Hepatic stellate cell (primary cell): ENCODE measurements at places on chromosomes 16 and 17.

DNA sequence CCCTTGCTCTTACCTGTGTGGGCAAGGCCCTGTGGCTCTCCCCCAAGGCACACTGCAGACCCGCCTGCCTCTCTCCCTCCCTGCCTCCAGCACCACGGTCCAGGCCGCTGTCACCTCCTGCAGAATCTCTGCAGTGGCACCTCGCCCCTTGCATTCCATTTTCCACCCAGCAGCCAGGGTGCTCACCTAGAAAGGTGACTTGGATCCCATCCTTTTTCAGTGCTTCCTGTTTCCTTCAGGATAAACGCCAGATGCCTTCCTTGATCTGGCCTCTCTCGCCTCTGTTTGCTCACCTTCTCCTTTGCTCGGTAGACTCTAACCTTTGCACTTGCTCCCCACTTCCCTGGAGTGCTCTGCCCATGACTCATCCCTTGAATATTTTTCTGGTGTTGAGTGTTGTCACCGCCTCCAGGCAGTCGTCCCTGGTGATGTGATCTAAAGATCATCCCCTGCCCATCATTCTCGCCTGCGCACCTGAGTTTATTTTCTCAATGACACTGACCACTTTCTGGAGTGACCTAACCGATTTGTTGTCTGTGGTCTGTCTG, 79.2 kb upstream of the LGALS9 start:
- no peak for DNase-seq

GRCh38 chr16:11258553-11259492, 2.8 kb upstream of the SOCS1 start:
- peak; percentile 49 for DNase-seq

DNA sequence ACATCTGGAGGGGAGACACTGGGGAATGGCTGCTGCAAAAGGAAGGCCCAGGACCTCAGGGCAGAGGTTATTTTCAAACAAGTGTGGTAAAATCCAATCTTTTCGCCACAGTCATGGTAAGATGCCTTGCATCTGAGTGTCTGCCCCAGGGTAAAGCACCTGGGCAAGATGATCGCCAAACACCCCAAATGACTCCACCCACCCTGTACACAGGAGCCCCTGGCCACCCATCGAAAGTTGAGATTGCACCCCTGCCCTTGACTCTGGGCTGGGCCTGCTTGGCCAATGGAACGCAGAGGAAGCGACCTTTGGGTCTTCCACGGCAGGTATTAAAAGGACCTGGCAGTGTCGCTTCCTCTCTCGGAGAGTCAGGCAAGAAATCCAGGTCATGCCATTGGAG, 88.8 kb downstream of the C16orf95 start:
- no peak for DNase-seq

DNA sequence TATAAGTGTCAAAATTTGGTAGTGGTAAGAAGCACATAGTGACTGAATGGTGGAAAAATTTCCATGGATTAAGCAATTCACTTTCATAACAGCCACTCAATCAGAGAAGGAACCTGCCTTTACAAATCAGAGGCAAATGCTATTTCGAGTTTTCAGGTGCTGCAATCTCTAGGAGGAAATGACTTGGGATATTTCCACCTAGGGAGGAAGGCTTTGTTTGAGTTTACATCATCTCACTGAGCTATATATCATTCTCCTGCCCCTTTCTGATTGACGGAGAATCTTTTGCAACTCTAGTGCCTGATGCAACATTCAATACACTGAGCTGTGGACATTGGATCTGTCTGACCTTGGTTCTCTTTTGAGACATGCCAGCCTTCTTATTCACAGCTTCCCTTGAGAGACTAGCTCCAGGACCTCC, 26.3 kb downstream of the MARCHF10 start:
- no peak for DNase-seq

DNA sequence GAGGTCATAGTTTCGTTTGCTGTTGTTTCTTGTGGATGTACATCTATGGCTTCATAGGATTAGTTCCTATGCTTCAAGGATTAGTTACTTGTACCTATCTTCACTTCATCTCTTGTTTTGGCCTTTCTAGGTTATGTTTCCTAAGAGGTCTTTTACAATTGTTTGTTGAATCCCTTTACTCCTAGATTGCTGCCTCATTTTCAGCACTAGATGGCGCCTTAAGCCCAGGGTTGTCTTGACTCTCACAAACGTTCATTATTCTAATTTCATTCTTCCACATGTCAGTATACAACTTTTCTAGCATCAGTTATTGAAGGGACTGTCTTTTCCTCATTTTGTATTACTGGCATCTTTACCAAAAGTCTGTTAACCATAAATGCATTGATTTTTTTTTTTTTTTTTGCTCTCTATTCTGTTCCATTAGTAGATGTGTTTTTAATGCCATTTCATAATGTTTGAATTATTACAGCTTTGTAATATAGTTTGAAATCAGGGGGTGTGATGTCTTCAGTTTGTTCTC, 45.0 kb upstream of the NACA2 start:
- no peak for DNase-seq

DNA sequence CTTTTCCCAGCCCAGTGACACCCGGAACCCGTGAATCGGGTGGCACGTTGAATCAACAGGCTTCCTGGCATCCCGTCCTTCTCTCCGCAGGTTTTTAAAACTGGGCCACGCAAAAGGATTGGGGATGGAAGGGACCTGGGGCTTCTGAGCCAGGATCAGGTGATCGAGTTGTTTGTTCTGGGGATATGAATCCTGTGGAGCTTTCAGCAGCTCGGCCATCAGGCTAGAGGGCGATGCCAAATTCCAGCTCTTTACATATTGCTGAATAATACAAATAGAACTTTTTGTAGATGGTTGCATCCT, 473 bp downstream of the SUPT6H start:
- no peak for DNase-seq

GRCh38 chr17:31405890-31406371, 14.5 kb downstream of the RAB11FIP4 start:
- no peak for DNase-seq

- DNase-seq = no peak
Observed at GRCh38 chr17:32528825-32529224, 42.0 kb downstream of the CDK5R1 start.

- no peak for DNase-seq
Observed at GRCh38 chr16:66421891-66422290, 5.2 kb upstream of the BEAN1 start.

DNA sequence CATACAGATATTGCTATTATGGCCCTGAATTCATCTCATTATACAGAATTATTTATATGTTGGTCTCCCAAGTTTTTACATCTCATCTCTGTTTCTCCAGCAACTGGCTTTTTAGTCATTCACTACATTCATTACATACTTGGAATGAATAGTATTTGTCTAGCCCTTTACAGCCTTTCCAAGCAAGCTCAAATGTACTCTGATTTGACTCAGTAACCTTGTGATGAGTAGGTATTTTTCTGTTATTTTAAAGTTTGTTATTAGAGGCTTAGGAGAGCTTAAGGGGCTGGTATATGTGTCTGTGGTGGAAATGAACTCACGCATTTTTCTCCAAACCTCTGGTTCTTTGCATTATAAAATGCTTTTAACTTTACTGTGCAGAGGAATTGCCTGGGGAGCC, 224.7 kb downstream of the SNX29 start:
- peak; percentile 31 for DNase-seq

DNA sequence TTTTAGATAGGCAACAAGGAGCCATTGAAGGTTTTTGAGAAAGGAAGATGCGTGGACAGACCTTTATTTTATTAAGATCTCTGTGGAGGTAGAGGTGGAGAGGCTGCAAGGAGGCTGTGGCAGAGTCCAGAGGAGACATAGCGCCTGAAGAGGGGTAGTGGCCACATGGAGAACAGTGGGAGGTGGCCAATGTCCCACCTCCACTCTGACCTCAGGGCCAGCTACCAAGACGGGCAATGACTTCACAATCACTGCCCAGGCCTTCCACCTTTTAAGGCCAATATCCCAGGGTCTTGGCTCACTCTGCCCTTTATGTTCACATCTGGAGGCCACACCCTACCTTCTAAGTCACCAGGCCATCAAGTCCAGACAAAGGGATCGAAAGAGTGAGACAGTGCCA, at the start of gene C16orf78:
Gene C16orf78 (plus strand): TSS at position 301 of the 400 bp plus-strand sequence. CDS start 136 bp downstream, outside the sequence.
- no peak for DNase-seq
